Eye (tissue), 1 donor: ENCODE measurements at places on chromosomes 11 and 22.

- no peak for DNase-seq
These were observed 4.5 kb downstream of the FADD start for GRCh38 chr11:70207531-70208131.

- DNase-seq, result peak; percentile 82
These were observed 25.9 kb upstream of the HTATIP2 start for GRCh38 chr11:20337526-20338154.

- DNase-seq, result no peak
These were observed 17.5 kb downstream of the NRXN2 start for GRCh38 chr11:64705501-64705900.

DNA sequence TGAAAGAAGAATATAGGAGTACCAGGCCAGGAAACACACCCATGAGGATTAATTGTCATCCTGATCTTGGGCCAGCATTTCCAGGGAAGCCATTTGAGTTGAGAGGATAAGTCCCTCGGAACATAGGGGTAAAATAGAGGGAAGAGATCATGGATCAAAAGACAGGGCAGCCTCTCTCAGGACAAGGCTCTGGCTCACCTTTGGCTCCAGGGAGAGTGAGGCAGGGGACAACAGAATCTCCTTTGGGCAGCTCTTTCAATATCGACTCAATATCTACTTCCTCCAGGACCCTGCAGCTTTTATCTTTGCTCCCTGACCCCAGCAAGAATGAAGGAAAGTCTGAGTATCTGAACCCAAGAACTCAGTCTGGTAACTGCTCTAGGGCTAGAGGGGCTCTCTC, at the start of gene OR2AG1:
OR2AG1 (plus strand) TSS at position 301 of the 400 bp plus-strand sequence. CDS start 2,018 bp downstream, outside the sequence.
- no peak for DNase-seq
